ENCODE measurements at places on chromosomes 2 and 18. TPM values are rescaled to one million over a fixed set of nuclear protein-coding genes. Genes with fewer than 3 reads are reported as not detected.

Gene C2orf68
- 15.7 TPM for total RNA-seq

DNA sequence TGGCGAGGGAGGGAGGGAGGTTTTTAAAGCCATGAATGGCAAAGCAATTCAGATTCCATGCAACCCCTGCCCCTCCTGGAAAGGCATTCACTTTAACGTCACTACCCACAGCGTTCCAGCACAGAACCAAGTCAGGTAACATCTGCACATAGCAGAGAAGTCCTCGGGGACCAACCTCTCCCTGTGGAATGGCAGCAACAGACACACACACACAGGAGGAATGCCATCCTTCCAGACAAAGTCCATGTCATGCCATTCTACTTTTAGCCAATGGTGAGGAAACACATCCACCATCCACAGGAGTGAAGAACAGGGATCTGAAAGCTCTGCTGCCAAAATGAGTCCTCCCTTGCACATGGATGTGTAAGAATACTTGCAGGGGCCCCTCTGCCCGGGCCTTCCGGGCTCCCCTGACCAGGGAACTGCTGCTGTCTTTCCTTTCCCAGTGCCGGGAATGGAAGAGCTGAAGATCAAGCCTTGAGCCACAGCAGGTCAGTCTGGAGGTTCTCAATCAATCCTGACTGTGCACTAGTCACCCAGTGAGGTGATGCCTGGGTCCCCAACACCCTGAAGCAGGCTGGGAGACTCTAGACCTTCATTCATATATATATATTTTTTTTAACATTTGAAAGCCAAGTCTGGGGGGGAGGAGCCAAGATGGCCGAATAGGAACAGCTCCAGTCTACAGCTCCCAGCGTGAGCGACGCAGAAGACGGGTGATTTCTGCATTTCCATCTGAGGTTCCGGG, 63.7 kb downstream of the UXS1 start:
- DNase-seq, result no peak

GRCh38 chr18:4544142-4544541, 89.0 kb upstream of the DLGAP1 start:
- DNase-seq, result no peak

DNA sequence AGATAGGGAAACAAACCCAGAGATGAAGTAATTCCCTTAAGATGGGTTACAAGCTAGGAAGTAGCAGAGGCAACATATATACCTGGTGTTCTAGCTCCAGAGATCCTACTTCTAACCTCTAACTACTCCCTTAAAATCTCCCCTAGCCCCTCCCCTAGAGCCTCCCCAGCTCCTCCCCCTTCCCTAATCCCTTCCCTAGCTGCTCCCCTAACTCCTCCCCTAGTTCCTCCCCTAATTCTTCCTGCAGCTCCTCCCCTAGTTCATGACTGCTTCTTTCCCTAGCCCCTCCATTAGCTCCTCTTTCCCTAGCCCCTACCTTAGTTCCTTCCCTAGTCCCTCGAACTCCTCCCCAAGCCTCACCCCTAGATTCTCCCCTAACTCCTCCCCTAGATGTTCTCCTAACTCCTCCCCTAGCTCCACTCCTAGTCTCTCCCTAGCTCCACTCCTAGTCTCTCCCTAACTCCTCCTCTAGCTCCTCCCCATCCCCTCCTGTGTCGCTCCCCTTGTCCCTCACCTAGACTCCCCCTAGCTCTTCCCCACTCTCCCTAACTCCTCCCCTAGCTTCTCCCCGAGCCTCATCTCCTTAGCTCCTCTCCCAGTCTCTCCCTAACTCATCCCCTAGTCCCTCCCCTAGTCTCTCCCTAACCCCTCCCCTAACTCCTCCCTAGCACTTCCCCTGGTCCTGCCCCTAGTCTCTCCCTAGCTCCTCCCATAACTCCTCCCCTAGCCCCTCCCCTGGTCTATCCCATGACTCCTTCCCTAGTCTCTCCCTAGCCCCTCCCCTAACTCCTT, 108.9 kb downstream of the CD226 start:
- peak; percentile 64 for DNase-seq

- no peak for DNase-seq
Observed at GRCh38 chr2:22737144-22737543, 647.8 kb upstream of the KLHL29 start.

Gene BUB1
- 85.4 TPM for total RNA-seq

GRCh38 chr2:52429171-52429570, 1338.4 kb upstream of the CHAC2 start:
- DNase-seq, result no peak

- no peak for DNase-seq
Observed at GRCh38 chr2:42874949-42875801, 82.8 kb upstream of the HAAO start.

DNA sequence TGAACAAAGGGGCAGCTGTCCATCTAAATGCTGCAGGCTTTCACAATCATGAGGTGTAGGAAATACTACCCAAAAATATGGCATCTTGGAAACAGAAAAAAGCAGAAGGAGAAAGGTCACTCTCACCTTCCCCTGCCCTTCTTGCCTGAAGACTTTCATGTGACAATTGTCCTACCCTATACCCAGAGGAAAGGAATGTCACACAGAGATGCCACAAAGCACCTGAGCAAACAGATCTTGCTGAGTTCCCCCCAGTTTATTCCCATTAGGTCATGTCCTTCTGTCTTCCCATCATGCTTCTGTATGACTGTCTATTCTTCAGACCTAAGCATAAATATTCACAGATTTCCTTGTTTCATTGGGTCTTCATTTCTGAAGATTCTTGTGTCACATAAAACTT, 116.6 kb upstream of the MSH6 start:
- no peak for DNase-seq

Gene EDAR
- total RNA-seq, result not detected

DNA sequence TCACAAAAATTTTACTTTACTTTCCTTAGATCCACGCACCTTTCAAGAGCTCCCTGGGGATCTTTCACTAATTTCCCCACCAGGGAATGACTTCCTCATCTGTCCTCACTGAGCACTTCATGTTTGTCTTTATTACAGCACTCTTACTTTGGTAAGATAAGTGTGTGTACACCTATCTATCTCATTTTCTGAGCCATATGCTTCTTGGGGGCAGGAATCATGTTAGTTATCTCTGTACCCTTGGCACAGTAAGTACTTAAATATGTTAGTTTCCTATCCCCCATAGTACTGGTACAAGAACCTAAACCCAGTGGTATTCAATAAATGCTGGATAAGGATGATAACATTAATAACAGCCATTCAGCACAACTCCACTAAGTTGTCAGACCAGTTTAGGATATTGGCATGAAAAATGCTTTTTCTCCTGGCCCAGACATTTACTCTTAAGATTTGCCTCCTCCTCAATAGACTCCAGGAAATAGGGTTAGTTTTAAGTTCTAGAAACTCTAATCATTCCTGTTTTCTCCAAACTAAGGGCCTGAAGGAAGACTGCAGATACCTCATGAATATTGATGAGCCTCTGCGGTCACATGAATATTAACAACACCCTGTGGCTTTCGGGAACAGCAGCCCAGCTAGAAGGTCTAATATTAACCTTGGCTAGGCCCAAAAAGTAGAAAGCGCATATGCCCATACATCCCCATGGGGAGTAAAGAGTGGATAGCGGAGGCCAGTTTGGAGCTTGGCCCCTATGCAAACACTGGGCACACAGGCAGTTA, 38.2 kb downstream of the NHEJ1 start:
- no peak for DNase-seq

Gene ASPRV1
- not detected for total RNA-seq

DNA sequence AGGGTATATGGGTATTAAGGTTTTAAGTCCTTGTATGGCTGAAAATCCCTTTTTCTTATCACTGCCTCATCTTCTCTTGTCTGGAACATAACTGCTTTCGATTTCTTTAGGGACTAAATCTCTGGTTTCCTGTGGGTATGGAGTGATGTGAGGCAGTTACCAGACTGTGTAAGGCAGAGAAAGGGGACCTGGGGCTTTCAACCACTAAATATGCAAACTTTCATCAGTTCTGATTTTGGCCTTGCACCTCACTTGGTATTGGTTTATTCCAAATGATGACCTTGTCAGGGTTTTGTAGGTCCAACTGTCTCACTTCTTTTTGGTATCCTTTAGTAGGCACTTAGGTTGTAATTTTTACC, 9.3 kb downstream of the MAP4K4 start:
- no peak for DNase-seq

DNA sequence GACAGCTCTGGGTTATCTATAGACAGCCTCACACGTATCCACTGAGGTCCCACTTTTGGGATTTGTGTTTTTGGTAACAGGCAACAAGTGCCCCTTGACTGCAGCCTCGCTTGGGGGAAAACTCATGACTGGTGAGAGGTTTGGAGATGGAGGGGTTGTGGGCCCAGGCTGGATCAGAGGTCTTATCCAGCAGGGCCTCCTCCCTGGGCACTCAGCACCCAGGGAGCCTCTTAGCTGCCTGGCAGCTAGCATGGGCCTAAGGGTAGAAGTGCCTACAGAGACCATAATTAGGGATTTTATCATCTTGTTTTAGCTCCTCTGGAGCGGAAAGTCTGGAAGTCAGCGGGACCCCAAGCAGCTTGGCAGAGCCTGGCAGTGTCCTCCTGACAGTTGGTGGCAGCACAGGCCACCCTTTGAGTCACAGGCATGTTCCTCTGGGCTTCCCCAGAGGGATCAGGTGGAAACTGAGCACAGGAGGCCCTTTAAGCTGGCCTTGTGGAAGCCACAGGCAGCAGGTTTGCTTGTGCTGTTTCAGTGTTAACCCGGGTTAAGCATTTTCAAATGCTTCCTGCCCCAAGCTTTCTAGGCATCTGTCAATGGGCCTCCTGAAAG, 143.1 kb downstream of the KCTD1 start:
- peak; percentile 31 for DNase-seq

DNA sequence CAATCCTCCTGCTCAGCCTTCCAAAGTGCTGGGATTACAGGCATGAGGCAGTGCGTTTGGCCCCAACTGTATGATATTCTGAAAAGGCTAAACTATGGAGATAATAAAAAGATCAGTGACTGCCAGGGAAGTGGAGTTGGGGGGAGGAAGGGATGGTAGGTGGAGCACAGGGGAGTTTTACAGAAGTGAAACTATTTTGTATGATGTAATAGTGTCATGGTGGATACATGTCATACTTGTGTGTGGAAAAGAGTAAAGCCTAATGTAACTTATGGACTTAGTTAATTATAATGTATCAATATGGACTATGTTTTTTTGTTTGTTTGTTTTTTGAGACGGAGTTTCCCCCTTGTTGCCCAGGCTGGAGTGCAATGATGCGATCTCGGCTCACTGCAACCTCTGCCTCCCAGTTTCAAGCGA, 2.9 kb upstream of the GGCX start:
- DNase-seq, result no peak

Gene PLA2R1
- 5.3 TPM for total RNA-seq

DNA sequence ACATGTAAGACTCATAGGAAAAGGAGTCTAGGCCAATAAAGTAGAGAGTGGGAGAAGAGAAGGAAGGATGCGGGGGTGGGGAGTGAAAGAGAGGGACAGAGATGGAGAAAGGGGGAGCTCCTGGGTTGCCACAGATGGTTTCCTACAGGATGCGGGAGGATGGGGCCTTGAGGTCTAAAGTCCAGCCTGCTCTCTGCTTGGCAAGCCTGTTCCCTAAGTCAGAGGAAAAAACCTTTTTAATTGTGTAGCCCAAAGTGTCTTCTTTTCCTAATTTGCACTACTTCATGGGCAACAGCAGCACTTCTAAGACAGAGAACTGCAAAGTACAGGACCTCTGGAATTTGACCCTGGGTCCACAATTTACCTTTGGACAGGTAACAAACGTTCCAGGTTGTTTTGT, 1.4 kb upstream of the FAM110C start:
- DNase-seq, result no peak

Gene HOXD3
- not detected for total RNA-seq

DNA sequence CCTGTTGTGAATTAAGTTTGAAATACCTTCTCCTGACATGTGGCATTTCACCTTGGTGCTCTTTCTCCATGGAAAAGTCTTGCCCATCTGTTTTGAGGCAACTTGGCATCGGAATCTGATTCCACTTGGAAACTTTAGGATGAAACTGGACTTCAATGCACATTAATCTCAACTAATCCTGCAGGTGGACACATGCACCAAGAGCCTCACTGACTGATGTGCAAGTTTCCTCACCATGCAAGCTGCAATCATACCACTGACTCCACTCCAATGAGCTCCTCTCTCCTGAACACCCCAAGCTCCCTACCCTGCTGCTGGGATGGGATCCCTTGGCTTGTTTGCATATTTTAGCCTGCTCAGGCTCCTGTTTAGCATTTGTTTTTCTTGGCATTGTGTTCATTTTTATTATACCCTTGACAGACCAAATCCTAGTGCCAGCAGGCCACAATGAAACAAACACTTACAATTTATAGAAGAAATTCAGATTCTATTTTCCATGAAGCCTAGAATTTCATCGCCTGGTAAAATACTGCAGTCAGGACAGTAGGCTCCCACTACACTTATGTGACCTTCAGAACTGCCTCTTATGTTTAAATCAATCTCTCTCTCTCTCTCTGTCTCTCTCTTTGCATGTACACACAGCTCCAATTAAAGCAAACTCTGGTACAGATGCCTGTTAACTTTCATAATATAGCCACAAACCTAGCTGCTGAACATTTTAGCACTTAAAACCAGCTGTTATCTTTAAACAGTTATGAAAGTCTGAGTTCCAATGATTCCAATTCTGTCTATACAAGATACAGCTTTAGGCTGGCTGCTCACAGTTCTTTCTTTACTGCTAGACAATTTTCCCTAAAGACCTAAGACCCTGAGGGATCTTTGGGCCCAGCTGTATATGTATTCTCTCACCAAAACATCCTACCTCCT, 141.5 kb downstream of the OSR1 start:
- peak; percentile 36 for DNase-seq

GRCh38 chr18:70072678-70073077, 125.0 kb upstream of the CD226 start:
- DNase-seq, result peak; percentile 35

DNA sequence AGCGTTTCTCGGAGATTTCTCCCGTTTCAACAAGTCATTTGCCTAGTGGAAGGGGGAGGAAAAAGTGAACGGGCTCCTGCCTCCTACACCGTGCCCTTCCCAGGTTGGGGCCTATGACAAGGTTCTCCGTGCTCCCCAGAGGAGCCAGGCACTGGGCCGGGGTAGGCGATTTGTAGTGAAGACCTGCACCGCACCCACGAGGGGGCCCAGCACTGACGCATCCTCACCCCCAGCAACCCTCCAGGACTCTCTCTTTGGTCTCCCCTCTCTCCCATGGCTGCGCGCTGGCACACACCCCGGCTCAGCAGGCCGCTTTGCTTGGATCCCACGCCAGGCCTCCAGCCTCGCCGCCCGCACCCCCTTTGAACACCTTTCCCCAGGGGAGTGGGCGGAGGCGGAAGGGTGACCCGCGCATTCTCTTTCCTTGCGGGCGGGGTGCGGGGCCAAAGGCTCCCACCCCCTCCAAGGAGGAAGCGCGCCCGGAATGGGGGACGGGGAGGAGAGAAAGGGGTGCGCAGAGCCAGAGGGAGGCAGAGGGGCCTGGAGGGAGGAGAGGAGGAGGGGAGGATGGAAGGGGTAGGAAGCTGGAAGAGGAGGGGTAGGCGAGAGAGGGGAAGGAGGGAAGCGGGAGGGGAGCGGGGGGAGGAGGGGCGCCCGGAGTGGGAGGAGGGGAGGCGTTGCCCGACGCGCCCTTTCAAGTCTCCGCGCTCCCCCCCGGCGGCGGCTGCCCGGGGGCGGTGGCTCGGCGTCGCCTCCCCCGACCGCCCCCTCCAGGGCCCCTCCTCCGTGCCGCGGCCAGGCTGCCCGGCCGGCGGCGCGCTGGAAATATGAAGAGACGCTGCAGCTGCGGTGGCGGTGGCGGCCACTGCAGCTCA, at the start of gene APCDD1:
TSS of gene APCDD1 (plus strand) at position 830 of the 875 bp plus-strand sequence. CDS start 347 bp downstream, outside the sequence.
- DNase-seq, result peak; percentile 24

Measured in LHCN-M2 (cell line).